ENCODE measurements at places on chromosomes 5 and 9.
A peak's percentile ranks its signal among the peaks of the same experiment; 100 is the strongest.

- no peak overlapping the region for H3K4me3 ChIP-seq
- peaks cover 8% of the 10 kb centered on the region for H3K27me3 ChIP-seq
- H3K4me1 ChIP-seq: no peaks in the 10 kb centered on the region
- H3K27ac ChIP-seq: no peak overlapping the region
- H3K36me3 ChIP-seq: no peaks in the 10 kb centered on the region
- DNase-seq: no peak
Observed at GRCh38 chr5:145887976-145888574, 15.3 kb upstream of the GRXCR2 start.

DNA sequence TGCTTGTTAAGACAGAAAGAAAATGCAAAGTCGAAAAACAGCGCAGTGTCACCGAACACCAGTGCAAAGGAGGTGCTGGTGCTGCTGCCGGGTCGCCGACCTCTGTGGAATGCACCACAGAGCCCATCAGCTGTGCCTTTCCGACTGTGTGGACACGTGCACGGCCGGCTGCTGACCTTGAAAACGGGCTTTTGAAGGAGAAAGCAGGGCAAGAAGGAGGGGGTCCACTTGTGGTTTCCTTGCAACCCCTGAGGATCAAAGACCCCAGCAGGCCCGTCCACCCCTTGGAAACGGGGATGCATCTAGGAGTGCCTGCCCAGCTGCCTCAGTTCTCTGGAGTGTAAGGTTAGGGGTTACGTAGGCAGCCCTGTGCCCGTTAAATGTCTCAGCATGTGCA lies 6.2 kb upstream of the OLFM1 start:
- H3K27ac ChIP-seq: no peak overlapping the region
- H3K36me3 ChIP-seq: peaks cover 5% of the 10 kb centered on the region
- no peak for DNase-seq
- no peak overlapping the region for H3K4me3 ChIP-seq

DNA sequence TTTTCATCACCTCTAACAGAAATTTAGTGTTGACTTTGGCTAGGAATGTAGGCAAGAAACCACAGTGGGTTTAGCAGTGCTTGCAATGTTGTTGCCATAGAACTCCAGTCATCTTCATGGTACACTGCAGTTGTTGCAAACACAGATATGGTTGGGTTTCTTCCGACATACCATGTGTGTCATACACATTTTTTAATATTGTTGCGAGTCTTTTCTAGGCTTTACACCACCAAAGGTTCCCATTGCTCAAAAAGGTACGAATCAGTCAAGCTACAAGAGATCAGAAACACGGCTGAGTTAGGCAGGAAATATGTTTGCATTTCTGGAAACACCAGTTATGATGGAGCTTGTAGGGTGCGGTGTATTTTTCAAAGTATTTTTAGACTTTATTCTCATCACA lies 172.4 kb downstream of the SYK start:
- H3K36me3 ChIP-seq: no peaks in the 10 kb centered on the region
- H3K4me1 ChIP-seq: peaks cover 5% of the 10 kb centered on the region
- DNase-seq: no peak
- H3K4me3 ChIP-seq: no peak overlapping the region
- H3K27ac ChIP-seq: no peak overlapping the region
- H3K27me3 ChIP-seq: peaks cover 56% of the 10 kb centered on the region

GRCh38 chr9:131012023-131012334 lies 3.0 kb downstream of the LAMC3 start:
- H3K27ac ChIP-seq: no peak overlapping the region
- peaks cover 3% of the 10 kb centered on the region for H3K36me3 ChIP-seq
- peaks cover 3% of the 10 kb centered on the region for H3K4me1 ChIP-seq
- H3K4me3 ChIP-seq: no peak overlapping the region
- no peak for DNase-seq

DNA sequence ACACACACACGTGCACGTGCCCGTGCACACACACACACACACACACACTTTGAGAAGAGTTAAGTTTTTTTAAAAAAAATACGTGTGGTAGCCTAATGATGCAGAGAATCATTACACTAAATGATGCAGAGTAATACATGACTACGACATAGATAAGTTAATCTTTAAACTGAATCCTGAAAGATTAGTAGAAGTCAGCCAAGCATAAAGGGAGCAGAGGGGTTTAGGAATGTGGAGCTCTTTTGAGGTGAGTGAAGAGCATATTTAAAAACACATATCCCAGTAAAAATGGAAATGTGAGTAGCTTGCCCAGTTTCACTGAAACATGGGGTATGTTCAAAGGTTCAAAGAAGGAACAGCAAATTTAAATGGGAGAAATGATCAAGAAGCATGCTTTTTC lies 61.3 kb upstream of the TYRP1 start:
- no peaks in the 10 kb centered on the region for H3K27me3 ChIP-seq
- no peak overlapping the region for H3K27ac ChIP-seq
- DNase-seq: no peak
- H3K36me3 ChIP-seq: no peaks in the 10 kb centered on the region
- no peaks in the 10 kb centered on the region for H3K4me1 ChIP-seq

GRCh38 chr5:68732251-68732650 lies 361.6 kb upstream of the SLC30A5 start:
- H3K27ac ChIP-seq: no peak overlapping the region
- no peak overlapping the region for H3K4me3 ChIP-seq
- no peaks in the 10 kb centered on the region for H3K36me3 ChIP-seq
- peaks cover 5% of the 10 kb centered on the region for H3K4me1 ChIP-seq

DNA sequence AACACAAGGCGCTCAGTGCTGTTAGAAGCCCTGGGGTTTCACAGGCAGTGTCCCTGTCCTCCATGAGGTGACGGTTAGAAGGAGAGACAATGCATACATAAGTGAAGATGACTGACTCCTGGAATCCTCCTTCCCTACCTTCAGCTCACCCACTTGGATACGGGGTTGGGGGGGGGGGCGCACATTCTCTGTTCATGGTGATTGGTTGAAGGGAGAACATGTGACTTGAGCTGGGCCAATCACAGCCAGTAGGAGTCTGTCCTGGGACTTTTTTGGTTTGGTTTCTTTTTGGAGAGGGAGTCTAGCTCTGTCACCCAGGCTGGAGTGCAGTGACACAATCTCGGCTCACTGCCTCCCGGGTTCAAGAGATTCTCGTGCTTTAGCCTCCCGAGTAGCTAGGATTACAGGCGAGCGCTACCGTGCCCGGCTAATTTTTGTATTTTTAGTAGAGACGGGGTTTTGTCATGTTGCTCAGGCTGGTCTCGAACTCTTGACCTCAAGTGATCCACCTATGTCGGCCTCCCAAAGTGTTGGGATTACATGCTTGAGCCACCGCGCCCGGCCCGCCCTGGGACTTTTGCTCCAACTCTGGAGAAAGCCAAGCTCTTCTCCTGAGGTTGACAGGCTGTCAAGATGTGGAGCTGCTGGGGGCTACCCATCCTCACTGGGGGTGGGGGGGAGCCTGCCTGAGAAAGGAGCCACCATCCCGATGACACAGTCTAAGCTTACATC lies 30.8 kb downstream of the SH3PXD2B start:
- DNase-seq: no peak
- H3K36me3 ChIP-seq: peaks cover 2% of the 10 kb centered on the region
- H3K4me3 ChIP-seq: no peak overlapping the region
- H3K4me1 ChIP-seq: no peaks in the 10 kb centered on the region
- peaks cover 62% of the 10 kb centered on the region for H3K27me3 ChIP-seq
- no peak overlapping the region for H3K27ac ChIP-seq

GRCh38 chr5:116281309-116281708 lies 196.5 kb downstream of the COMMD10 start:
- DNase-seq: no peak
- H3K27ac ChIP-seq: no peak overlapping the region
- H3K4me1 ChIP-seq: no peaks in the 10 kb centered on the region
- H3K27me3 ChIP-seq: no peaks in the 10 kb centered on the region

GRCh38 chr5:5044247-5044840 lies 95.8 kb upstream of the ADAMTS16 start:
- H3K36me3 ChIP-seq: no peaks in the 10 kb centered on the region
- no peak overlapping the region for H3K27ac ChIP-seq
- DNase-seq: no peak

DNA sequence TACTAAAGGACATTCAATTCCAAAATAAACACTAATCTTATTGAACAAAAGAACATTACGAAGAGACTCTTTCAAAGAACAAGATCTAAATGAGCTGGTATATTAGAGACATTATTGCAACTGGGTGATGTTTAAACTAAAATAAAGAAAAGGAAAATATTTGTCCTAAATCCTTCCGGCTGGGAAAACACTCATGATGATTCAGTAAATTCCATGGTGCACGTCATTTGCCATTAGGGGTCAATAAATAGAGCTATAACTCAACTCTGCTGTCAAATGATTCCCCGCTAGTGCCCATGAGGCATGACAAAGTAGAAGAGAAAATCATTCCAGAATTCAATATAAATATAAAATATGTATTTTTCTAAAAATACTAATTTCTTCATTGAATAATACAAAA lies 565.5 kb upstream of the TUSC1 start:
- DNase-seq: no peak
- H3K36me3 ChIP-seq: no peaks in the 10 kb centered on the region
- H3K27ac ChIP-seq: no peak overlapping the region

- peaks cover 8% of the 10 kb centered on the region for H3K4me1 ChIP-seq
- H3K4me3 ChIP-seq: no peak overlapping the region
- no peaks in the 10 kb centered on the region for H3K27me3 ChIP-seq
- DNase-seq: no peak
- H3K27ac ChIP-seq: peak overlapping the region; percentile 29
Observed at GRCh38 chr9:37324261-37324683, 98.2 kb upstream of the GRHPR start.

- peaks cover 9% of the 10 kb centered on the region for H3K4me1 ChIP-seq
- no peaks in the 10 kb centered on the region for H3K36me3 ChIP-seq
- H3K4me3 ChIP-seq: no peak overlapping the region
- no peak overlapping the region for H3K27ac ChIP-seq
Observed at GRCh38 chr9:111961575-111961974, 65.0 kb downstream of the UGCG start.

- peaks cover 2% of the 10 kb centered on the region for H3K4me1 ChIP-seq
- DNase-seq: no peak
- peaks cover 6% of the 10 kb centered on the region for H3K36me3 ChIP-seq
- H3K4me3 ChIP-seq: no peak overlapping the region
- peaks cover 46% of the 10 kb centered on the region for H3K27me3 ChIP-seq
Observed at GRCh38 chr5:68748101-68748500, 345.7 kb upstream of the SLC30A5 start.

- DNase-seq: no peak
- peaks cover 2% of the 10 kb centered on the region for H3K4me1 ChIP-seq
- H3K27ac ChIP-seq: no peak overlapping the region
- peaks cover 3% of the 10 kb centered on the region for H3K36me3 ChIP-seq
- H3K27me3 ChIP-seq: peaks cover 6% of the 10 kb centered on the region
- H3K4me3 ChIP-seq: no peak overlapping the region
Observed at GRCh38 chr5:52895572-52896413, 93.4 kb upstream of the ITGA2 start.

GRCh38 chr9:87593359-87593980 lies 95.8 kb downstream of the DAPK1 start:
- no peak overlapping the region for H3K27ac ChIP-seq
- no peaks in the 10 kb centered on the region for H3K36me3 ChIP-seq
- H3K27me3 ChIP-seq: peaks cover 31% of the 10 kb centered on the region

DNA sequence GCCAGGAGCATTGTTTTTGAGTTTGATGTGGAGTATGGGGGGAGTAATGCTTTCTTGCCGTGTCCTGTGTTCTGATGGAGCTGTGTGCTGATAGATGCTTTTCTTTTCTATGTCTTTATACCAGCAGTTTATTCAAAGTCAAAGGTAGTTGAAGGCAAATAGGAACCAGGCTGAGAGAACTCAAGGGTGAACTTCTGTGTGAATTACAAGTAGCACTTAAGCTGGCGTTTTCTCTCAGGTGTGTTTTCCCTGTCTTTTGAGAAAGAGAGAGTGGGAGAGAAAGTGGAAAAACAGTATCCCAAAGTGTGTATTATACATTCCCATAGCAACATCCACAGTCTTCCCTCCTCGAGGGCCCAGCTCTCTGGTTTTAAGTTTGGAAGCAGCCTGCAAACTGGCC lies 1.5 kb downstream of the TNFAIP8 start:
- DNase-seq: no peak
- H3K4me3 ChIP-seq: peak overlapping the region; percentile 97
- H3K4me1 ChIP-seq: peaks cover 78% of the 10 kb centered on the region
- peaks cover 2% of the 10 kb centered on the region for H3K36me3 ChIP-seq
- H3K27ac ChIP-seq: peak overlapping the region; percentile 98

- DNase-seq: no peak
- no peak overlapping the region for H3K27ac ChIP-seq
- peaks cover 11% of the 10 kb centered on the region for H3K27me3 ChIP-seq
- H3K4me1 ChIP-seq: no peaks in the 10 kb centered on the region
- no peaks in the 10 kb centered on the region for H3K36me3 ChIP-seq
Observed at GRCh38 chr5:135655468-135655815, 76.7 kb upstream of the CXCL14 start.

GRCh38 chr9:89632192-89632733 lies 27.5 kb downstream of the GADD45G start:
- peaks cover 3% of the 10 kb centered on the region for H3K4me1 ChIP-seq
- H3K27ac ChIP-seq: no peak overlapping the region
- H3K36me3 ChIP-seq: no peaks in the 10 kb centered on the region
- no peaks in the 10 kb centered on the region for H3K27me3 ChIP-seq

- H3K36me3 ChIP-seq: no peaks in the 10 kb centered on the region
- H3K4me3 ChIP-seq: no peak overlapping the region
- no peak overlapping the region for H3K27ac ChIP-seq
Observed at GRCh38 chr5:166441-167372, 24.6 kb upstream of the LRRC14B start.

DNA sequence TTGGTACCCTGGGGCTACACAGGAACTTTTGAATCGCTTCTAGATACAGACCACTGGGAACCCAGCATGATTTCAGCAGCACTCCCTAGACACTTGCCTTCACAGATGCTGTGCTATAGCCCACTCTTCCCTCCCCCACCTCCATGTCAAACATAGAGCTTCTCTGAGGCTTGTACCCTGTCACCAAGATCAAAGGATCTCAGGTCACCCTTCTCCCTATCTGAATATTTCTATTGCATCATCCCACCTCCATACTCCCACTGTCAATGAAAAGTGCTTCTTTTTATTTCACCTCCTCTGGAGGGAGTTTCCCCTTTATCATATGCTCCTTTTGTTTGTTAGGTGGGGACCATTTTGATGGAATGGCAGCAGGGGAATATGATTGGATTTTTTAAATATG lies 29.2 kb upstream of the PHF24 start:
- no peak overlapping the region for H3K27ac ChIP-seq
- H3K27me3 ChIP-seq: peaks cover 36% of the 10 kb centered on the region
- no peak for DNase-seq
- H3K4me3 ChIP-seq: no peak overlapping the region

DNA sequence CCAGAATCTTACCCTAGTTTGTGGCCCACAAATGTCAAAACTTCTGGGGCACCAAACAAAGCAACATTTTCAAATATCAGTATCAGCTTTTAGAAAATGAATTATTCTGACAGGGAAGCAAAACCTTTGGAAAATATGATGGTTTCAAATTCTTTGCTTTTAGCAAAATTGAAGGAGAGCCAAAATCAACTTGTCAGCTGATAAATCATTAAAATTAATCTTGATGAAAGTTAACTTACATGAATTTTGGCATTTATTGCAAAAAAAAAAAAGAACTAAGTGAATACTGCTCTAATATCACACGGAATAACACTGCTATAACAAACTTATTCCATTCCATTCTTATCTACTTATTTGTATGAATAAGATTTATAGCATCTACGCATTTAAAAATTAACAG lies 158.1 kb upstream of the TARS1 start:
- no peak overlapping the region for H3K4me3 ChIP-seq
- no peaks in the 10 kb centered on the region for H3K4me1 ChIP-seq
- H3K27ac ChIP-seq: no peak overlapping the region
- H3K27me3 ChIP-seq: no peaks in the 10 kb centered on the region
- no peak for DNase-seq

Measured in T-helper 17 cell (primary cell).